Upper lobe of left lung (tissue), 6 donors: ENCODE measurements at places on chromosomes 7 and 10.

- DNase-seq = no peak
These were observed 39.5 kb downstream of the GARS1 start for GRCh38 chr7:30634193-30634626.

- no peak for DNase-seq
These were observed 22.0 kb downstream of the ITGB8 start for GRCh38 chr7:20352573-20353306.

DNA sequence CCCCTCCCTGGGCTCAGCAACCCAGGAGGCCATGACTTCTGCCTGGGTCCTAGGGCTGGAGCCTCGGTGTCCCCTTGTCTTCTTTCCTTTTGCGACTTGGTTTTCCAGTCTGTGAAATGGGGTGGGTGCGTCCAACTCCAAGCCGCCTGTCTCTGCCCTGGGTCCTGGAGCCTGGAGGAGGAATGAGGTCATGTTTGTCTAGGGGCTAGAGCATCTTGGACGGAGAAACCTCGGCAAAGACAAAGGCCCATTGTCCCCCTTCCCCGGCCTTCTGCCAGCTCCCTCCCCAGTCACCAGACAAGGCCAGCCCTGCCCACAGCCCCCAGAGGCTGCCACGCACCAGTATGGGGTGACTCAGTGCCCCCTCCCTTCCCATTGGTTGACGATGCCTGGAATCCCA, 39.8 kb upstream of the ELN start:
- DNase-seq = no peak

DNA sequence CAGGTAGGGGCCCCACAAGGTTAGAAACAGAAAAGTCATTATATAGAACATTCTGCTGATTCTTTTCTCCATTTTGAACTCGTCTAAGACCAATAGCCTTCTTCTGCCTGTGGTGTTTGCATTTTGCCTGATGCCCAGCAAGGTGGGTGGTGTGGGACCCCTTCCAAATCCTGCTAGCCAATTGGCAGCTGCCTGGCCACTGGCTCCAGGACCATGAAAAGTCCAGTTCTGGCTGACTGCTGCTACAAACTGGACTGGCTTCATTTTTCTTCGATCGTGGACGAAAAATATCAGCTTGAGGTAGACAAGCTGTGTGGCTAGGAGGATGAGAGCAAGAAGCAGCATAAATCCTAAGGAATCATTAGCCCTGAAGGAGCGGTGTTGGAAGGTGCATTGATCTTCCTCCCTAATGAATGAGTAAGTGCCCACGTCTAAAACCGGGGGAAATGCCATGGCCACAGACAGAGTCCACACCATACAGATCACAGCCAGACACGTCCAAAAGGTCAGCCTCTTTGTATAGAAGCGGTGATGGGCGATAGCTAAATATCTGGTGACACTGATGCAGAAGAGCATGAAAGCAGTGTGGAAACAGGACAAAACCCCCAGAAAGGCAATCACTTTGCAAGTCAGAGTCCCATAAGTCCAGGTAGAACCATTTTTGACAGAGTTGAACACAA, 2.7 kb downstream of the GPR85 start:
- no peak for DNase-seq

GRCh38 chr10:71344154-71344925, 25.3 kb downstream of the SLC29A3 start:
- no peak for DNase-seq

GRCh38 chr7:93944673-93945072, 23.1 kb downstream of the GNG11 start:
- DNase-seq = no peak

DNA sequence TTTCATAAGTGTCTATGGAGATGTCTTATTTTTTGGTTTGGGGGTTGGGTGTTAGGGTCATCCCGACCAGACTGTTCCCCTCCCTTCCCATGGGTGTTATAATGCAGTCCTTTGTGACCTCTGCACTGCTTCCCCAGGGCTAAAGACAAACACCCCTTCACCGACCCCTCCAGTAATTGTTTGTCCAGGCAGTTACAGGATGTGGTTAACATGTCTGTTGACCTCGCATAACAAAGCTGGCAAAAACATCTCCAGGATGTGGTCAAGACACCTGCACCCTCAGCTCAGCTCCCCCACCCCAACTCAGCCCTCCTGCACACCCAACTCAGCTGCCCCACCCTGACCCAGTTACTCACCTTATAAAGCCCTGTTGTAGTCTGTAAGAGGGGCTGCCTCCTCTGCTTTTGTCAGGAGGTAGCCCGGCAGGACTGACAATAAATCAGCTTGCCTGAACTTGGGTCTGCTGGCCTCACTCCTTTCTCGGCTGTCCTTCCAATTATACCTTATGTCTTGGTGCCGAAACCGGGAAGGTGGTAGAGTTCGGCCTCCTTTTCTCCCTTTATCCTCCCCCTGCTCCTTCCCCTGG, 102.2 kb downstream of the ZNF92 start:
- no peak for DNase-seq

- DNase-seq = no peak
These were observed 40.5 kb downstream of the ANLN start for GRCh38 chr7:36430186-36430585.

GRCh38 chr10:52481986-52482555, 168.0 kb downstream of the DKK1 start:
- no peak for DNase-seq

- DNase-seq = no peak
These were observed 3.2 kb downstream of the HHEX start for GRCh38 chr10:92692697-92693533.

DNA sequence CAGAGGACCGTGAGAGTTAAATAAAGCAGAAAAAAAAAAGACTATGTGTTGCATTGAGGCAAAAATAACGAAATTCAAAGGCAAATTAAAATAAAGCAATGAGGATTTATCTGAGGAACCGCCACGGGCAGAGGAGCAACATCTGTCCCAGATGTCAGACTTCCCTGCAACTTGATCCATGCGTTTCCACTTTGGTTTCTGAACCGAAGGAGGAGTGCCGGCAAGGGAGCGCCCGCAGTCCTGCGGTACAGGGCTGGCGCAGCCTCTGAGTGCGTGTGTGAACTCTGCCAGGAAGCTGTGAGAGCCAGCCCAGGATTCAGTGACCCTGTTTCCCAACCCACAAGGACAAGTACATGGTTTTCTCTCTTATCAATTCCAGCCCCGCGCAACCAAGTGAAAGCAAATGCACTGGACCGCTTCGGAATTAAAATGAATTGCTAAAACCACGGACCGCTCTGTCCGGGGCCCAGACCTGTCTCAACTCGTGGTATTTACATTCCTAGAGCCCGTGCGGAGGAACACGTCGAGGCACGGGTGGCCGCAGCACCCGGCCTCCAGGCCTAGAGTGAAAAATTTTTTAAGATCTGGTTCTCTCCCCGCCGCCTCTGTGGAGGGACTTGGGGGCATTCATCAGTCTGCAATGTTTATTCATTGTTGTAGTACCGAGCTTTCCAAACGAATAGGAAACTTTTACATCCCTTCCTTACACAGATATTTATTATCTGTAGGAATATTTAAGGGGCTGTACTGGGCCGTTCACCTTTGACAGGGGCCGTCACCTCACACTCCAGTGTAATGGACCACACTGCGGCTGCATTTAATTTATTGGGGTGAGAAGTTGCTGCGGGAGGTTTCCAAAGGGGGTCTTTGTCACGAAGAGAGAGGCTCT, 291.5 kb upstream of the NFE2L3 start:
- DNase-seq = no peak

DNA sequence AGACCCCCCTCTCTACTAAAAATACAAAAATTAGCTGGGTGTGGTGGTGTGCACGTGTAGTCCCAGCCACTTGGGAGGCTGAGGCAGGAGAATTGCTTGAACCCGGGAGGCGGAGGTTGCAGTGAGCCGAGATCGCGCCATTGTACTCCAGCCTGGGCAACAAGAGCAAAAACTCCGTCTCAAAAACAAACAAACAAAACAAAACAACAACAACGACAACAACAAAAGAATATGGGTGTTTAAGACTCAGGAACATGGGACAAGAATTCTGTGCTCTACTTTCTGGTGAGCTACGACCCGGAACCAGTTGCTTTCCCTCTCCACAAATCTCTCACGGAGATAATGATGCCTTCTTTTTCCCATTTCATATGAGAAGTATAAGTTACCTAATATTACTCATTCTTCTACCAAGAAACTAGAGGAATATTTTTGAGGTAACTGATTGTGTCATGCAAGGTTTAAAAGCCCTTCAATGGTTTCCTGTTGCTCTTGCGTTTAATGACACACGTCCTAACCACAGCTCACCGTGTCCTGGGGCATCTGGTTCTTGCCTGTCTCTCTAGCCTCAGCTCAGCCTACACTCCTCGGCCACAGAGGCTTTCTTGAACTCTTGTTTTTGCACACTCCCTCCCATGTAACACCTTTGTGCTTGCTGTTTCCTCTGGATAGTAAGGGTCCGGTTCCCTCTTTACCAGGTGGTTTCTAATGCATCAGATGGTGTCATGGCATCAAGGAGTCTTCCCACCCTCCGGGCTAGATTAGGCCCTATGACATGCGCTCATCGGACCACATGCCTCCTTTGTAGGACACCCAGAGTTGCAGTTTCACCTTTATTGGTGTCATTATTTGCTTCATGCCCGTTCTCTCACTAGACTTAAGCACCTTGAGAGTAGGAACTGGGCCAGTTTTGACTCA, 67.5 kb downstream of the PFKFB3 start:
- DNase-seq = no peak

DNA sequence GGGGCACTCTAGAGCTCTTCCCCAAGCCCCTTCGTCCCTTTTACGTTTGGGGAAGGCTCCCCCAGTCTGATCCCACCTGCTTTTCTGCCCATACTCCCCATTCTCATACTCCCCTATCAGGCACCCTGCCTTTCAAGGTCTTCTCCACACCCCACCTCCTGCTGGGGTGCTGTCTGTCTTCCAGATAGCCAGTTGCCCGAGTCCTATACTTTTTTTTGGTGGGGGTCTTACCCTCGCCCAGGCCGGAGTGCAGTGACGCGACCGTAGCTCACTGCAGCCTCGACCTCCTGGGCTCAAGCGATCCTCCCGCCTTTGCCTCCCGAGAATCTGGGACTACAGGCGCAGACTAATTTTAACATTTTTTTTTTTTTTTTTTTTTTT, 775 bp upstream of the ABHD11 start:
- no peak for DNase-seq

DNA sequence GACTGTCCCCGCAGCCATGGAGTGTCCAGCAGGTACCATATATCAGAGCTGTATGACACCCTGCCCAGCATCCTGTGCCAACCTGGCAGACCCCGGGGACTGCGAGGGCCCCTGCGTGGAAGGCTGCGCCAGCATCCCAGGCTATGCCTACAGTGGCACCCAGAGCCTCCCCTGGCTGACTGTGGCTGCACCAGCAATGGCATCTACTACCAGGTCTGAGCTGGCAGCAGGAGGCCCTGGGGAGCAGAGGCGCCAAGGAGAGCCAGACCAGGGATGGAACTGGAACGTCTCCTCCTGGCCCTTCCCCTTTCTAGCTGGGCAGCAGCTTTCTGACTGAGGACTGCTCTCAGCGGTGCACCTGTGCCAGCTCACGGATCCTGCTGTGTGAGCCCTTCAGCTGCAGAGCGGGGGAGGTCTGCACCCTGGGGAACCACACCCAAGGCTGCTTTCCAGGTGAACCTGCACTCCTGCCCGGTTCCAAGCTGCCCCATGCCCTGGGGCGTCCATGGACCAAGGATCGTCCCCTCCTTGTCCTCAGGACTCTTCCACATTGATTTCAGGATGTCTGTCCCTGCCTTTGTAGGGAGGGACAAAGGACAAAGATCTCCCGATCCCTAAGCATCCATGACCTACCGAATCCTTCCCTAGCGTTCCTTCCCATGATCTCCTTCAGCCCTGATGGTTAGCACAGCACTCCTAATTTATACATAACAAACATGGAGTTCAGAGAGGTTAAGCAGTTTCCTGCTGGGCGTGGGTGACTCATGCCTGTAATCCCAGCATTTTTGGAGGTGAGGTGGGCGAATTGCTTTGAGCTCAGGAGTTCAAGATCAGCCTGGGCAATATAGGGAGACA, 33.3 kb downstream of the EPHB4 start:
- DNase-seq = no peak
